ENCODE measurements at places on chromosomes 7 and 10.

- DNase-seq: no peak
Measured at GRCh38 chr10:34886906-34887642, 72.0 kb upstream of the PARD3 start.

- no peak for DNase-seq
Measured at GRCh38 chr7:152076940-152077933, 51.8 kb downstream of the GALNT11 start.

- DNase-seq: no peak
Measured at GRCh38 chr7:70040970-70041766, 442.9 kb downstream of the AUTS2 start.

- DNase-seq: no peak
Measured at GRCh38 chr7:75808106-75808505, 5.5 kb downstream of the CCL24 start.

GRCh38 chr7:106054156-106054910, 57.8 kb downstream of the SYPL1 start:
- DNase-seq: no peak

GRCh38 chr10:116076621-116077020, 196.4 kb downstream of the GFRA1 start:
- no peak for DNase-seq

DNA sequence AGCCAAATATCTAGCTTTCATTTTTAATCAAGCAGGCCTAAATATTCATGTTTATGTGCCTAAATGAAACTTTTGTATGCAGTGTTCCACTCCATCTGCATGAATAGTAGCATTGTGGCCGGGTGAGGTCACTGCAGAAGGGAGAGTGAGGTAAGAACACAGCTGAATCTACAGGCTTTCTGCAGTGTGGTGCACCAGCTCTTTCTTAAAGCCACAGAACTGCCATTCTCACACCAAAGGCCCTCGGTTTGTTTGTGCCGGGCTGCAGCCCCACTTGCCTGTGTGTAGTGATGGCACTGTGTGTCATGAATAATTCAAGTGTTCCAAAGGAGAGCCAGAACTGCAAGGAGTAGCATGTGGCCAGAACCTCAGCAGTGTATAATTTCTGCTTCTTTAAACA, 204.1 kb downstream of the TRIL start:
- peak; percentile 93 for DNase-seq

- DNase-seq: no peak
Measured at GRCh38 chr10:83166344-83166743, 973.0 kb upstream of the GHITM start.

- DNase-seq: no peak
Measured at GRCh38 chr10:78959924-78960285, 108.9 kb upstream of the ZMIZ1 start.

DNA sequence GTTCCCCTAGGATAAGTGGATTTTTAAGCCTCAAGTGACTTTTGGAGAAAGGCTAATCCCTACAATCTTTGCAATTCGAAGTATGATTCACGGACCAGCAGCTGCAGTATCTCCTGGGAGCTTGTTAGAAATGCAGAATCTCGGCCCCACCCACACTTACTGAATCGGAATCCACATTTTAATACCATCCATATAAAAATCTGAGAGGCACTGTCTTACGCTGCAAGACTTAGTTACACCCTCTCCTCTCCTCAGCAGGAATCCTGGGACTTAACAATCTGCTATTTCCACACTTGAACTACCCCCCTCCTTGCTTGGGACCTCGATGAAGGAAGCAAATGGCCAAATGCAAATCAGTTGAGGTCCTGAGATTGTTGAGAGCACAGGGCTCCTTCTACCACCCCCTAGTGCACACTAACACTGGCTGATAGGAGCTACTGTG, 21.0 kb downstream of the ITPRIP start:
- DNase-seq: peak; percentile 47

DNA sequence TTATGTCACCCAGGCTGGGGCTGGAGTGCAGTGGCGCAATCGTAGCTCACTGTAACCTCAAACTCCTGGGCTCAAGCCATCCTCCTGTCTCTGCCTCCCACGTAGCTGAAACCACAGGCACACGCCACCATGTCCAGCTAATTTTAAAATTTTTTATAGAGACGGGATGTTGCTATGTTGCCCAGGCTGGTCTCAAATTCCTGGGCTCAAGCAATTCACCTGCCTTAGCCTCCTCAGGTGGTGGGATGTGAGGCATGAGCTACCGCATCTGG, 123.2 kb upstream of the PARD3 start:
- DNase-seq: no peak

DNA sequence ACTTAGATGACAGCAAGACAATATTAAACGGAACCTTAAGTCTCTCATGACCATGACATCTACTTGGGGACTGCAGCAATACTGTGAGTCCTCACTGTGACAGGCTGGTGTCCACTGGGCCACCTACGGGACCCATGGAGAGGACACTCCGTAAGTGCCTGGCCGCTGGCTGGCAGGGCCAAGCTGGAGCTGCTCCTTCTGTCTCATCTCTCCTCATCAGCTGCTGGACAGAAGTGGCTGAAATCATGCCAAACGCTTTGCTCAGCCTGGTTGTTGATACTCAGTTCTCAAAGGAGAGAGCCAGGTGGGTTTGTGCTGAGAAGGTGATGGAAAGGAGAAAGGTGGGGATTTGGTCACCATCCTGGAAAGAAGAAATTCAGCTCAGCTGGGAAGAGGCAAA, 33.3 kb downstream of the AFAP1L2 start:
- DNase-seq: no peak

GRCh38 chr7:157569967-157570366, 233.2 kb downstream of the DNAJB6 start:
- DNase-seq: no peak

GRCh38 chr7:47967708-47968107, 11.7 kb downstream of the HUS1 start:
- no peak for DNase-seq

- no peak for DNase-seq
Measured at GRCh38 chr7:101168412-101169049, 3.2 kb upstream of the VGF start.

DNA sequence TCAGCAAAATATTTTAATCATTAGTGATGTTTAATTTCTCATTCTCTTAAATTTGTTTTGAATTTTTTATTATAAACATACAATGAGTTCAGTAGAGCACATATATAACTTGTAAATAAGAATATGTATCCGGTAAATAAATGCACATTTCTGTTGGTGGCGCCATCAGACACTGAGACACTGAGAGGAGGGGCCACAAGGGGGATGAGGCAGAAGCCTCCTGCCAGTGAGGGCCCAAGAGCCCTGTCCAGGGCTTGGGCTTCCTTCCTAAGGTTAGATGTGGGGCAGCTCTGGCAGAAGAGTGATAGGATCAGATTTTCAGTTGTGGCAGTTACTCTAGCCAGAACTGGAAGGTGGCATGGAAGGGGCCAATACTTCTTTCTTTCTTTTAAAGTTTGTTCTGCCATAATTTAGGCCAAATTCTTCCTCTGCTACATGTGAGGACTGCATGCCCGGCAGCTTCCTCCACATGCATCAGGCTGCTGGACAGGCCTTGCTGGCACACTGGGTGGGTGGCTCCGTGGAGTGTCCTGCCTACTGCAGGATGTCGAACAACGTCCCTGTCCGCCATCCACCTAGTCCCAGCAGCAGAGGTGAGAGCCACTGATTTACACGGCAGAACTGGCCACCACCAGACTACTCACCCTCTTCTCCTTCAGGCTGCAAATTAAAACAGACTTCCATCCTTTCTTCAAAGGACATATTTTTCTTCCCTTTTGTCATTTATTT, 13.2 kb downstream of the PTPRN2 start:
- no peak for DNase-seq

GRCh38 chr7:57348646-57349269, 101.2 kb upstream of the ZNF716 start:
- no peak for DNase-seq

GRCh38 chr10:92756201-92757065, 66.7 kb downstream of the HHEX start:
- DNase-seq: no peak

- DNase-seq: no peak
Measured at GRCh38 chr7:152133804-152134203, 108.3 kb downstream of the GALNT11 start.

DNA sequence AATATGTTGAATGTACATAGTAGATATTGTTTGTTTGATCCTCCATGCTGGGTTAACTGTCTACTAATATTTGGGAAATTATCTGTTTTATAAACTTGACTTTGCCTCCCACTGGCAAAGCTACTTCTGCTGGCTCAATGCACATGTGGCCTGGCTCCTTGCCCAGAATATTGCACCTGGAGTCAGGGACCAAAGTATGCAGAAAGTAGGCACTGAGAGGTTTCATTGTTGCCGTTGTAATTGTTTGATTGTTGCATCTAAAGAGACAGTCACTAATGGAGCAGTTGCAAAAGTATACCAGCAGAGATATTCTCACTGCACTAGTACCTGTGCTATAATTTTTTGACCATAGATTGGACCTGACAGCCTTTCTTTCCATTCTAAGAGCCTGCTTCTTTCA, 137.8 kb upstream of the CNTNAP2 start:
- DNase-seq: no peak

GRCh38 chr10:127990846-127991542, 84.1 kb downstream of the PTPRE start:
- DNase-seq: peak; percentile 26

DNA sequence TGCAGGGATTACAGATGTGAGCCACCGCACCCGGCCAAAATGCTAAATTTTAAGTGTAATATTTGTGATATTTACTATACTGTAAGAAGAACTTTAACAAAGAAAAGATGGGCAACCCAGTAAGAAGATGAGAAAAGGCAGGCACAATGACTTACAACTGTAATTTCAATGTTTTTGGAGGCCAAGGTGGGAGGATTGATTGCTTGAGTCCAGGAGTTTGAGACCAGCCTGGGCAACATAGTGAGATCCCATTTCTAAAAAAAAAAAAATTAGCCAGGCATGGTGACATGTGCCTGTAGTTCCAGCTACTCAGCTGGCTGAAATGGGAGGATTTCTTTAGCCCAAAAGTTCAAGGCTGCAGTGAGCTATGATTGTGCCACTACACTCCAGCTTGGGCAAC, 11.7 kb upstream of the GATAD1 start:
- DNase-seq: no peak

GRCh38 chr7:137196648-137197047, 146.9 kb downstream of the PTN start:
- DNase-seq: no peak

- DNase-seq: no peak
Measured at GRCh38 chr7:76400248-76400647, 9.2 kb downstream of the SSC4D start.

DNA sequence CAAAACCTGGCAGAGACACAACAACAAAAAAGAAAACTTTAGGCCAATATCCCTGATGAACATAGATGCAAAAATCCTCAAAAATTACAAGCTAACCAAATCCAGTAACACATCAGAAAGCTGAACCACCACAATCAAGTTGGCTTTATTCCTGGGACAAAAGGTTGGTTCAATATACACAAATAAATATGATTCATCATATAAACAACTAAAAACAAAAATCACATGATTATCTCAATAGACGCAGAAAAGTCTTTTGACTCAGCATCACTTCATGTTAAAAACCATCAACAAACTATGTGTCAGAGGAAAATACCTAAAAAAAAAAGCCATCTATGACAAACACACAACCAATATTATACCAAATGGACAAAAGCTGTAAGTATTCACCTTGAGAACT, 283.5 kb downstream of the THSD7A start:
- DNase-seq: no peak

DNA sequence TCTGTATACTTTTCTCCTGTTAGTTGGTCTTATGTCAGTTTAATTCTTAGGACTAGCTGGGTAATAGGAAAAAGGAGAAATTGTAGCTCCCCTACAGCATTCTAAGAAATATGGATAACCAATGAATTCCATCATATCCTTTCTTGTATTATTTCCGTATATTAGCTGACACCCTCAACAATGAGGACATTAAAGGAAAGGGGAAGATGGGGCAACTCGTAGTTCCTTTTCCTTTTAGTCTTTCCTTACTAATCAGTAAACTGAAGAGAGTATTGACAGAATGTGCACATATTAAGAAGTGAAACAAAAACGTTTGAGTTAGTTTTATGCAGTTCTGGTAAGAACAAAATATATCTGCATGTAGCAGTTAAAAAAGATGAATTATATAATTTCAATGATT, 35.1 kb upstream of the C10orf67 start:
- DNase-seq: no peak

DNA sequence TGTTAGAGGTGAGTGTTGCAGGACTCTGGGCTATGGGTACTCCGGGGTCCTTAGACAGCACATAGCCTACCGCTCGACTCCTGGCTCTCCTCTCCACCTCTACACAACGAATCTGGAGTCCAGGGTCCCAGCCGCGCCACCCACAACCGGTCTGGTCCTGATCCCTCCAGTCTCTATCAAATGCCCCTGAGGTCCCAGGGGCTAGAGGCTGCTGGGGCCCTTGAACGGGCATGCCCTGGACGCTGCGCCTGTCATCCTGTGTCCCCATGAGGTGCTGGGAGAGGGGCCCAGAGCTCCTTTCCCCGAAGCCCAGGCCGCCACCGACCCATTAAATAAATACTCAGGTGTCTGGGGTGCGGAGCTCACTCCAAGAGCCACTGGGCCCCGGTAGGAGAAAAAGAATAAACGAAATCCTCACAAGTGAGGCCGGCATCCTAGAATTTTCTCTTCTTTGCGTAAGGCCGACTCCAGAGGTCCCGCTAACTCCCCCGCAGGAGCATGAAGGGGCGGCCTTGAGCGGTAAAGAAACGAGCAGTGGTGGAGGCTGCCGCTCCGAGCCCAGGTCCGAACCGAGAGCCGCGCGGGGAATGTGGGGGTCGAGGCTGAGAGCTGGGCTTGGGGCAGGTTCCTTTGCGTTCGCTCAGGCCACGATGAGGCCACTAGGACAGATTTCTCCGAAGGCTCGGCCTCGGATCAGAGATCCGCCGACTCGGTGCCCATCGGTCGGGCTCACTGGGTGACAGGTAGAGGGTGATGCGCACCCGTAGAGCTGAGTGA, 166.7 kb downstream of the NRF1 start:
- no peak for DNase-seq

GRCh38 chr7:98250789-98251188, 1.2 kb downstream of the TECPR1 start:
- DNase-seq: no peak

DNA sequence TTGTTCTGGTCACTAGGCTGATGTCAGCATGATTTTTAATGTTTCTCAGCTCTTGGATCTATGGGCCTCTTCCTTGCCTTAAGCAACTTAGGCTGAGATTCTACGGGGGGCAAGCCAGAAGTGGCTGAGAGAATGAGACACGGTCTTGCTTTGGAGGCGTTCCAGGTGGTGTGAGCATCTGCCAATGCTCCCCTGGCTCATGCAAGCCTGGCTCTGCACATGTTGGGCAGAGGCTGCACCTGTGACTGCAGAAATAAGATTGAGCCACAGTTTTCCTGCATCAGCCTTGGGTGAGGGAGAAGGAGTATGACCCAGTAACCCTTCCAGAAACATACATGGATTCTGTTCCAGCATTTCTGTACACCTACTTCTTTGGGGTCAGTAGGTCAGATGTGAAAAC, 41.9 kb downstream of the C10orf120 start:
- no peak for DNase-seq

DNA sequence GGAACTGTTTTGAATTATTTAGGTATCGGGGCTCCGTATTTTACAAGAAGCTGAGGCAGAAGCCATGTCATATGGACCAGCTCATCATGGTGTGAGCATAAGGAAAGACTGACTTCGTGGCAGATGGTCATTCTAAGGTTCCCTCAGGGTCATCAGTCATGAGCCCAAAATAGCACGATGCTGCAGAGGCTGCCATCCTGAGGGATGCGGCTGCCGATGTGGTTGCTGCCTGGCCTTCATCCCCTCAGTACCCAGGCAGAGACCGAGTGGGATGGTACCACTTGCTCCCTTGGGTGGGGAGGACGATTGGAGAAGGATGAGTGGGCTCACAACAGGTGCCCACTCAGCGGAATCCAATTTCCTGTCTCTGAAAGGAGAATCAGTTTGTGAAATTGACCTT, 490.3 kb downstream of the SDK1 start:
- no peak for DNase-seq
